Stimulated activated CD8-positive, alpha-beta memory T cell treated with anti-CD3 and anti-CD28 coated beads, Interleukin-4, amount 100 ng/mL, for 1 hour (primary cell): ENCODE measurements at places on chromosomes 2 and 18.

GRCh38 chr18:45227001-45227742 lies 388.1 kb upstream of the SLC14A2 start:
- DNase-seq: no peak

DNA sequence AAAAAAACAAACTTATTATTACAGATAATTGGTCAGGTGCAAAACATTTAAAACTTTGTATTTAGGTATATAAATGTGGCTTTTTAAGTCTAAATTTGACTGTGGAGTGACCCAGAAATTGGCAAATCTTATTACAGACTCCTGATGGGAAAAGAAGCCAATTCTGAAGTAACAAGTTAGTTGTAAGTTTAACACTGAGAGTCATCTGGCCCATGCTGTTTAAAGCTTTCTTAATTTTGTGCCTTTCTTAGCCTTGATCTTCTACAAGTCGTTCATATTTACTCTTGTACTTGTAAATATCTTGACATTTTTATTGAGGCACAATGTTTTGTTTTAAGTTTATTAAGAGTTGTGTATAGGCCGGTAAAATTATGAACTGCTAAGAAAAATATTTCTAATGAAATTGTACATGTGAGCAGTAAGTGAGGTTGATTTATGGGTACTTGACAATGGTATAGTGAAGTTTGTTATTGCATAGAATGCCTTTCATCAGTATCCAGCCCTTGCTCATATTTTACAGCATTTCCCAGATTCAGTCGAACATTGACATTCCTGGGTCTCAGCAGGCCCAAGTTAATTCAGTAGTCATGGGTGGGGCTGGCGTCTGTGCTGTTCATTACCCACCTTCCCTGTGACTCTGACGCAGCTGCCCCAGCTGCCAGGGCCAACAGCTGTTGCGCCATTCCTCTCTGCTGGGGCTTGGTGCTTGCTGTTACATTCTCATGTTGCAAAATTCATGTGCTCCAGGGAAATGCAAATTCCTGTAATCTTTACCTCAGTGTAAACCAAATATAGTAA lies 121.4 kb downstream of the ZNF236 start:
- DNase-seq: no peak

DNA sequence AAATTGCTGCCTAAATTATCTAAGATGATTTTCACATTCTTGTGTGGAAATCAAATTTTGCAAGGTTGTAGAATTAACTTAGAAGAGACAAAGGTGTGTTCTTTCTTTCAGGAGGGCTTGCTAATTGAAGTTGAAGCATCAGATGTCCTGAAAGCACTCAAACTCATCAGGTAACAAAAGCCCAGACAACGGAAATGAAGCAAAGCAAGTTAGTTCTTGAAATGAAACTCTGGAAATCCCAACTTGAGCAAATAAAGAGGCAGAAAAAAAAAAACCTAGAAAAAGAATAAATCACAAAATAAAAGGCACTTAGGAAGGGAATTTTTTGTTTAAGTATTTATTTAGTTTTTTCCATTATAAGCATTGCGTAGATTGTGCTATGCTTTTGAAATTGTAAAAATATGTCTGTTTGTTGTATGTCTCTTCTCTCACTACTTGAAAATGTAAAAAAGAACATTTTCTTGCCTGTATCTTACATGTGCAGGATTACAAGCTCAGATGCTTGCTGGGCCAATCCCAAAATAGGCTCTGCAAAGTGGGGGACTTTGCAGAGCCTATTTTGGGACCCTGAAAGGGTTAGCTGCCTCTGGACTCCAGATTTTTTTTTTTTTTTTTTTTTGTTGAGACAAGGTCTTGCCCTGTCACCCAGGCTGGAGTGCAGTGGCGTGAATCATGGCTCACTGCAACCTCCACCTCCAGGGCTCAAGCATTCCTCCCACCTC lies 46.7 kb downstream of the FAM161A start:
- no peak for DNase-seq

GRCh38 chr18:25275412-25276001 lies 76.5 kb downstream of the ZNF521 start:
- DNase-seq: no peak

DNA sequence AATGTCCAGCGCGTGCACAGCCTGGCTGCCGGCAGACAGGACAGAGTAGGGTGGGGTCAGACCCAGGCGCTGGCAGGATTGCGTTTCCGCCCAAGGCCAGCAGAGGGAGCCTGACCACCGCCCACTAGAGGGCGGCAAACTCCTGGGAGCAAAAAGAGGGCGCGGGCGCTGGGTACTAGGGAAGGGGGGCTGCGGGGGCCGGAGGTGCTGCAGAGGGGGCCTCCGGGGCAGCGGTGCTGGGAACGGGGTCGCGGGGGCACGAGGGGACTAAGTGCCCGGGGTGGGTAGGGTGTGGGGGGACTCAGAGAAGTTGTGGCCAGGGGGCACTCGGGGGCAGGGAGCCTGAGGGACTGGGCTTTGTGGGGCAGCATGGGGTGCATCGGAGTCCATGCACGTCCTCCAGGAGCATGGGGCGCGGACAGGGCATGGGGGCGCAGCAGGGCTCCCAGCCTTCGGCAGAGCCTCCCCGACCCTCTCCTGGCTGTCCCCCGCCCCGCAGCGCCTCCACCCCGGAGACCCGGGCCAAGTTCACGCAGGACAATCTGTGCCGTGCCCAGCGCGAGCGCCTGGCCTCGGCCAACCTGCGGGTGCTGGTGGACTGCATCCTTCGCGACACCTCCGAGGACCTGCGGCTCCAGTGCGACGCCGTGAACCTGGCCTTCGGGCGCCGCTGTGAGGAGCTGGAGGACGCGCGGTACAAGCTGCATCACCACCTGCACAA lies 3.2 kb downstream of the TEKT4 start:
- no peak for DNase-seq

DNA sequence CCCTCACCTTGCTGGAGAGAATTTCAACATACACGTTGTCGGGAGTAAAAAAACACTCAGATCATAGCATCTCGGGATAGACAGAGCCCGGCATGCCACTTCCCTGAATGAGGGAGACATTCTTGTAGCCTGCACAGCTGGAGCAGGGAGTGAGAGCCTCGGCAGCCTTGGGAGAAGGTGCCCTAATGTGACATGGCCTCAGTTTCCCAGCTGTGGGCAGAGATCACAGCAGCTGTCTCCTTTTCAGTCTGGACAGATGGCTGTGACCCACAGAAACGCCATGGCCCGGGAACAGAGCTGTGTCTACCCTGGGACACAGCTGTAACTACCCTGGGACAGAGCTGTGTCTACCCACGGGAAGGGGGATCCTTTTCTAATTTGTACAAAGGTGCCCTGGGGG lies 55.9 kb downstream of the HS1BP3 start:
- no peak for DNase-seq

GRCh38 chr2:100984892-100985307 lies 17.2 kb upstream of the RPL31 start:
- DNase-seq: peak; percentile 54

DNA sequence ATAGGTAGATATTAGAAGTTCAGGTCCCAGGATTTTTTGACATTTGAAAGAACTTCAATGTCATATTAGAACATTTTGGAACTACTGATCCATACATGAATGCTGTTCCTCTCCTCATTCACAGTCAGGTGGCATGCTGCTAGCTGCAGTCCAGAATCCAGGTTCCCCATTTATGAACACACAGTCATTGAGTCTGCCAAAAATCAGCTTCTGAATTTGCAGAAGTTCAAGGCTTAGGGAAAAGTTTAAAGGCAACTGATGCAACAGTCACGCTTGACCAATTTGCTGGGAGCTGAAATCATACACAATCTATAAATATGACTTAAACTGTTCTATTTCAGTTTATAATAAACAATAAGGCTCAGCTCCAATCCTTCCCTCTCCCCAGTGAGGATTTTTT lies 17.3 kb upstream of the TTR start:
- no peak for DNase-seq

DNA sequence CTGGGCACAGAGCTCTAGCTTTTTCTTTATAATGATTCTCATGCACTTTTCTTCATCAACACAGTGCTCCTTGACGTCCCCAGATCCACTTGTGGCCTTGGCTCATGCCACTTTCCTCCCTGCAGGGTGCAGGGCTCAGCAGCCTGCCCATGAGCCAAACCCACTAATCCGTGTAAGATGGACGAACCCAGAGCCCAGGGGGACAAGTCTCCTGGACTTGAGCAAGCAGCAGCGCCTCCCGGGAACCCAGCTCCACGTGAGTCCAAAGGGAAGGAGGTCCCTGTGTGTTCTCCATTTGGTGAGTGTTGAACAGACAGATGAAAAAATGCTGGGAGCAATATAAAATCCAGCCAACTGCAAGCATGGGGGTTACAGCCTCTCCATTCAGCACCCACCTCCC lies 470.6 kb upstream of the HS6ST1 start:
- DNase-seq: no peak

GRCh38 chr2:16171425-16171920 lies 231.1 kb downstream of the MYCN start:
- DNase-seq: no peak

- no peak for DNase-seq
These were observed 740.7 kb downstream of the DPP10 start for GRCh38 chr2:115183144-115183543.

GRCh38 chr2:19772981-19773380 lies 128.8 kb downstream of the TTC32 start:
- no peak for DNase-seq

- no peak for DNase-seq
These were observed 2.6 kb downstream of the STK25 start for GRCh38 chr2:241505781-241506201.

DNA sequence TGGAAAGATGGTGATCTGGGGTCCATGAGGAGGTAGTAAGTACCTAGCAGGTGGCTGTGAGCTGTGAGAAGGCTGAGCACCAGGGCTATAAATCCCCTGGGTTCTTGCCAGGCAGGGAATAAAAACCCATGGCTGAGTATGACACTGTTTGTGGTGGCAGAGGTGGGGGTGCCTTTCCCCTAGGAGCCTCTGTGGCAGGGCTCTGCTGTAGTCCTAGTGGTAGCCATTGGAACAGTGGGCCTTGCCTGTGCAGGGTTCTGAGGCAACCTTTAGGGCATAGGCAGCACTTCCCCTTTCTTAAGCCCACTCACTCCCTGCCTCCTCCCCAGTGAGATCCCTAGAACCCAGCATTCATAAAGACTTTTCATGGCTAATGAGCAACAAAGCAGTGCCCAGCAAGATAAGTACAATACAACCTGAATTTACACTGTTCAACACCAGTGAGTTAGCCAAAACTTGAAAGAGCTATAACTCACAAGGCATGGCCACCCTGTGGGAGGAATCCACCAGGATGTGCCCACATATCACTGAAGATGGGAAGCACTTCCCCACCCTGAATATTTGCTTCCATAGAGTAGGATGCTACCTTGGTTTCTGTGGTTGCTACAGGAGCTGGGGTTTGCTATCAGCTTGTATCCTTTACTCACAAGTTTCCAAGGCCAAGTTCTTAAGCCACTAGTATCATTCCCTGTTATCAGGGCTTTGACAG lies 100.9 kb upstream of the NEUROD1 start:
- DNase-seq: no peak

DNA sequence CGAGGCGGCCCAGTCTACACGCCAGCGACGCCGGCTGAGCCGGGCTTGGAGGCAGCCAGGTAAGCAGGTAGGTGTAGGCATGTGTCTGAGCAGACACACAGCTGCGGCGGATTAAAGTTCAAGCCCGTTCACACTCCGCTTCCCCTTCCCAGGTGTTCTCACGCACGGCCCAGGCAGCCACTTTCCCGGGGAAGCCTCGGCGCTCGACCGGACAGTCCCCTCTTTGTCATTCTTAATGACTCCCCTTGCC lies 367 bp downstream of the TGFA start:
- no peak for DNase-seq

GRCh38 chr2:18491577-18491976 lies 68.9 kb downstream of the RDH14 start:
- no peak for DNase-seq

DNA sequence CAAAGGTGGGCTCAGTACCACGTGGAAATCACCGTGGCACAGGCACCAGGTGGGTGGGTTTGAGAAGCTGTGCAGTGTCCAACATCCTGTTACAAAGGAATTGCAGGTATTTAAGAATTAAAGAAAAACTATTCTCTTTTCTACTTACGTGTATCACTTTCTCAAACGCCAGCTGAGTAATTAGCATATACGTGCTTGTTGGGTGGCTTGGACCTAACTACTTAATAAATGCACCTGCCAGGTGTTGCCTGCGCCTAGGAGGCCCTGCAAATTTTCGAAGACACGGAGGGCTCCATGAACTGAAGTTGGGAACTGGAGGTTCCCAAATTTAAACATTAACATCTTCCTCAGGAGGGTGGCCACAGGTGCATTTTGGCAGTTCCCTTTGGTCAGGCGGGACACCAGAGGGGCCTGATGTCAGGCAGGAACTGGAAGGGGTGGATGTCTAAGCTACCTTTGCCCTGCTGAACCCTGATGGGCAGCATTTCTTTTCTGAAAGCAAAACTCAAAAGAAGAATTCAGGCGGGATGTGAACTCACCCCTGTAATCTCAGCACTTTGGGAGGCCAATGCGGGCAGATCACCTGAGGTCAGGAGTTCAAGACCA lies 84.8 kb downstream of the HS6ST1 start:
- no peak for DNase-seq

DNA sequence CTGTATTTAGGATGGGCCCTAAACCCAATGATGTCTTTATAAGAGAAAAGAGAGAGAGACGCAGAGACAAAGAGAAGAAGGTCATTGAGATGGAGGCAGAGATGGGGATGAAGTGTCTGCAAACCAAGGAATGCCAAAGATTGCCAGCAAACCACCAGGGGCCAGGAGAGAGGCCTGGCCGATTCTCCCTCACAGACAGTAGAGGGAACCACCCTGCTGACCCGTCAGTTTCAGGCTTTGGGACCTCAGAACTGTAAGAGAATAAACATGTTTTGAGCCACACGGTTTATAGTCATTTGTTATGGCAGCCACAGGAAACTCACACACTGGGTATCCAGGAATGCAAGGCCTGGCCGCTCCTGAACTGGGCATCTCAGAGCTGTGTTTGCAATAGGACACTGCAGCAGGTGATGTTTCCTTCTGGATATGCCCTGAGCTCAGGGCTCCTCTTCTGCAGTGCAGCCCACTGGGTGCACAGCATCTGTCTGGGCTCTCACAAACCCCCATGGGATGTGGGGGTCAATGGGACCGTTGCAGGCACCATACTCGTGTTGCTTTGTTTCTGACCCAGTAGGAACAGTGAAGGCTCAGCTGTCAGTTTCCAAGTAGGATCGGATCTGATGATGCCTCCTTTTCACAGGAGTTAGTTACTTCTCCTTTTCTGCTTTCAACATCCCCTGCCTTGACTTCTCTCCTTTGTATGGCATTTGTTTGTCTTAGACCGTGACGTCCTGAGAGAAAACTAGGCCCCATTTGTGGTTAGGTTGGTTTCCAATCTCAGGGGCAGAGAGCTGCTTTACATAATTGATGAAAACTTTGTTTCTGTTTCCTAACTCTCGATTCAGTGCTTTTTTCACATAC lies 20.8 kb downstream of the PTPN18 start:
- DNase-seq: no peak

DNA sequence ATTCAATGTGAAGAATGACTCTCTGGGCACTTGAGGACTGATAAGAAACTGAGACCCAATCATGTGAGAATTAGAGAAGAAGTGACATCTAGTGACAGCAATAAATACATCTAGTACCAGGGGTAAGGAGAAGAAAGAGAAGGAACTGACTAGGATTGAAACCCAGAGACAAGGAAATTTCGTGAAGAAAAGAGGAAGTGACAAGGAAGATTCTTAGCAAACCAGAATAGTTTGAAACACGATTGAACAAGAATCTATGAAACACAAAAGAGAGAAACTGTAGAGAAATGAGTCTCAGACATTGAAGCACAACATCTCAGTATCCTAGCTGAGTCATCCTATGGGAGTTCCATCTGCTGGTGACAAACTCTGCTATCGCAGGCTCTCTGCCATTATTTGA lies 571.9 kb upstream of the PKDCC start:
- no peak for DNase-seq
